SK-N-SH treated with all-trans-retinoic acid at 6 μM for 48 hours (cell line): ENCODE measurements at places on chromosomes 16 and 17.

- no peak for ATAC-seq
These were observed 8.0 kb upstream of the PIK3R6 start for GRCh38 chr17:8875436-8875835.

DNA sequence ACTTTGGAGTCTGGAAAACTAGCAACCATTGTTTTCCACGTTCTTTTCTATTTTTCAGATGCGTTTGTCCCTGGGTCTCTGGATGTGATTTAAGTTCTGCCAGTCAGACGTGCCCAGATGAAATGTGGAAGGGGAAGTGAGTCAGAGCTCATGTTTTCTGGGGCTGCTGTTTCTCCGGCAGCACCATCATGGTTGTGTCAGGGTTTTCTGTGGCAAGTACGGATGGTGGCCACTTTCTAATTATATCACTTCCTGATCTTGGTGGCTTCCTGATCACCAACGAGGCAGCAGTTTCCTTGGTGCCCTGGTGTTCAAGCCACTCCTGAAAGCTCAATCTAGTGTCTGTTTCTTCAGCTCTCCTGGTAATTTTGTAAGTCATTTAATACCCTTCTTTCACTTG, 31.4 kb upstream of the PMFBP1 start:
- ATAC-seq, result peak; percentile 71

GRCh38 chr17:64259426-64259825, 3.6 kb downstream of the TEX2 start:
- no peak for ATAC-seq

DNA sequence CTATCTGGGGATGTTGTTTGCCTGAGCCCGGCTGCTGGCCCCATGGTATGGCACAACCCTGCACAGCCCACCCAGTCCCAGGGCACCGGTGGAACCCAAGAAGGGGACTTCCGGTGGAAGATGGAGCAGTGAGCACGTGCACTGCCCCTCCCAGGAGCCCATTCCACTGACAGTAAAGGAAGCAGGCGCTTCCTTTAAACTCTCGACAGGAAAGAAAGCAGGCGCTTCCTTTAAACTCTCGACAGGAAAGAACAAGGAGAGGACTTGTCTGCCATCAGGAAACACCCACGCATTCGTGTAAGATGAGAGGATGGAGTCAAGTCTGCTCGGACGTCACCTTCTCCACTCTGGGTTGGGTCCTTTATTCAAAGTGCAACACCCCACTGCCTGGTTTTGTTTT, 53.7 kb downstream of the IL21R start:
- no peak for ATAC-seq

DNA sequence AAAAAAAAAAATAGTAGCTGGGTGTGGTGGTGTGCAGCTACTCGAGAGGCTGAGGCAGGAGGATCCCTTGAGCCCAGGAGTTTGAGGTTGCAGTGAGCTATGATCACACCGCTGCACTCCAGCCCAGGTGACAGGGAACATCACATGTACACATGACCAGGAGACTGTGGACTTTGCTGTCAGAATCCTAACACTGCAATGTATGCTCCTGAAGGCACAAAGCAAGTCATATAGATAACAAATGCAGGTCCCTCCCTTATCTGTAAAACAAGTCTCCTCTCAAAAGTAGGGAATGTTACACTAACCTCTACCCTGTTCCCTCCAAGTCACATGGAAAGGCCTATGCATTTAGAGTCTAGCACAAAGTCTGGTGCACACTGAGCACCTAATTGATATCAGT, 48.5 kb downstream of the ARHGAP17 start:
- no peak for ATAC-seq

DNA sequence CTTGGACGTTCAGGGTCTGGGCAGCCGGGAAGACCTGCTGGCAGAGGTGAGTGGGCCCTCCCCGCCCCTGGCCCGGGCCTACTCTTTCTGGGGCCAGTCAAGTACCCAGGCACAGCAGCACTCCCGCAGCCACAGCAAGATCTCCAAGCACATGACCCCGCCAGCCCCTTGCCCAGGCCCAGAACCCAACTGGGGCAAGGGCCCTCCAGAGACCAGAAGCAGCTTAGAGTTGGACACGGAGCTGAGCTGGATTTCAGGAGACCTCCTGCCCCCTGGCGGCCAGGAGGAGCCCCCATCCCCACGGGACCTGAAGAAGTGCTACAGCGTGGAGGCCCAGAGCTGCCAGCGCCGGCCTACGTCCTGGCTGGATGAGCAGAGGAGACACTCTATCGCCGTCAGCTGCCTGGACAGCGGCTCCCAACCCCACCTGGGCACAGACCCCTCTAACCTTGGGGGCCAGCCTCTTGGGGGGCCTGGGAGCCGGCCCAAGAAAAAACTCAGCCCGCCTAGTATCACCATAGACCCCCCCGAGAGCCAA, 8.6 kb upstream of the ABCC3 start:
- ATAC-seq, result peak; percentile 94

DNA sequence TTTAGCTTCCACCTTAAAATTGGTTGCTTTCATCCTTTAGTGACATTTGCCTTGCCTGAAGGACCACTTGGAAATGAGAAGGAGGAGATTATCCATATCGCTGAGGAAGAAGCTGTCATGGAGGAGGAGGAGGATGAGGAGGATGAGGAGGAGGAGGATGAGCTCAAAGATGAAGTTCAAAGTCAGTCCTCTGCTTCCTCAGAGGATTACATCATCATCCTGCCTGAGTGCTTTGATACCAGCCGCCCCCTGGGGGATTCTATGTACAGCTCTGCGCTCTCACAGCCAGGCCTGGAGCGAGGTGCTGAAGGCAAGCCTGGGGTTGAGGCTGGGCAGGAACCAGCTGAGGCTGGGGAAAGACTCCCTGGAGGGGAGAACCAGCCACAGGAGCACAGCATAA, 11.5 kb upstream of the TMEM106A start:
- no peak for ATAC-seq

DNA sequence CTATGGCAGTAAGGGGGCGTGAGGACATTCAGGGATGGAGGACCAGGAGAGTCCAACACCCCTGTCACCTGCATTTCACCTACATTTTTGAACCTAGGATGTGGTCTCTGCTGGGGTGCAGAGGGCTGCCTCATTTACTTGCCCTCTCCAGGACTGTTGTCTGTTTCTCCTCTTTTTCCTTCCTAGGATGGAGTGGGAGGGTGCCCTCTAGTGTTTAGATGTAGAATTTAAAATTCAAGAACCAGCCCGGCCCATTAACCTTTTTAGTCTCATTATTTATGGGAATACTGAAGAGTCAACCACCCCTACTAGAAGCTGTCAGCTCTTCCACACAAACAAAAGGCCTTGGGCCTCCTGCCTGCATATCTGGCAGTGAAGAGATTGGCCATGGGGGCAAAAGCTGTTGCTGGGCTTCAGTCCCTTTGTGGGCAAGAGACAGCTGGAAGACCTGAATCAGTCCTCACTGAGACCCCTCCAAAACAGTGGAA, 2.5 kb upstream of the STARD3 start:
- ATAC-seq, result peak; percentile 17; the same call in 2 of the 3 replicates
